ENCODE measurements at places on chromosomes 11 and 22.

GRCh38 chr11:78717041-78717440 is 142.4 kb upstream of the NARS2 start:
- DNase-seq: no peak

- no peak for DNase-seq
These were observed 57.6 kb downstream of the REXO2 start for GRCh38 chr11:114496915-114497314.

DNA sequence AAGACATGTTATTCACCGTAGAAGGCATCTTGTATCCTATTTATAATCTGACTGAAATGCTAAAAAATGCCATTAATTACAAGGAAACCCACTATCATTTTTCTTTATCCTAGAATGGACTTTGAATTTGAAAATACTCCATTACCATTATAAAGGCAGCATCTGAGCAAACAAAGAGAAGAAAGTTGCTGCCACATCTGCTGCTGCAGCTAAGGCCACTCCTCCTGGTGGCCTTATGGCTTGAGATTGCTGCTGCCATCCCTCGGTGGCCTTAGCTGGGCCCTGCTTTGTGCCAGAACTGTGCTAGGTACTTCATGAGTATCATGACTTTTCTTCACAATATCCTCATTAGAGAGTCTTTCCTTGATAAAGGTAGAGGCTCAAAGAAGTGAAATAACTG is 1210.1 kb upstream of the TENM4 start:
- no peak for DNase-seq

- peak; percentile 68 for DNase-seq
These were observed 2.2 kb upstream of the NUP160 start for GRCh38 chr11:47850337-47850736.

DNA sequence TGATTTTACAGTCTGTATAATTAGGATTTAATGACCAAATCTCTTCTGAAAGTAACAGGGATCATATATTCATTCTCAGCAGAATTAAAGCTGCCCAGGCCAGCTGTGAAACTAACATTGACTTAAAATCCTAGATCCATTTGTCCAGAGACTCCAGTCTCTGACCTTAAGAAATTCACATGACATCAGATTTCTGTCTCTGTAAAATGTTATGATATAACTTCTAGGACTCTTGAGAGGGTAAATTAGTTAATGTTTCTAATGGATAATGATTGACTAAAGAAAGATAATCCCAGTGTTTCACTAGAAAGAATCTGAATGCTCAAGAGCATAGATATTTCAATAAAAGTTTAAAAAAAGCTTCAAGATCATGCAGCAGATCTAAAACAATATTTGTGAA is 6.3 kb downstream of the NOX4 start:
- no peak for DNase-seq

DNA sequence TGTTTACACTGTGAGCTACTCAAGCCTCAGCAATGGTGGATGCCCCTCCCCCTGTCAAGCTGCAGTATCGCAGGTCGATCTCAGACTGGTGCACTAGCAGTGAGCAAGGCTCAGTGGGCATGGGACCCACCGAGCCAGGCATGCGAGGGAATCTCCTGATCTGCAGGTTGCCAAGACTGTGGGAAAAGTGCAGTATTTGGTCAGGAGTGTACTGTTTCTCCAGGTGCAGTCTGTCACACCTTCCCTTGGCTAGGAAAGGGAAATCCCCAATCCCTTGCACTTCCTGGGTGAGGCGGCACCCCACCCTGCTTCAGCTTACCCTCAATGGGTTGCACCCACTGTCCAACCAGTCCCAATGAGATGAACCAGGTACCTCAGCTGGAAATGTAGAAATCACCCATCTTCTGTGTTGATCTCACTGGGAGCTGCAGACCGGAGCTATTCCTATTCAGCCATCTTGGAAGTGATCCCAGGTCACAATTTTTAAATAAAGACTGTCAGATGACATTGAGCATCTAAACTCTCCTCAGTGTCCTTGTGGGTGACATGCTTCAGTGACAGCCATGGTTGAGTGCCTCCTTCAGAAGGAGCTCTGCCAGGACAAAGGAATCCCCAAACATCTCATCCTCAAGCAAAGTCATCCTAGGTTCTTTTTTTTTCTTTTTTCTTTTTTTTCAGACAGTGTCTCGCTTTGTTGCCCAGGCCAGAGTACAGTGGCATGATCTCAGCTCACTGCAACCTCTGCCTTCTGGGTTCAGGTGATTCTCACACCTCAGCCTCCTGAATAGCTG is 10.8 kb downstream of the SLC22A24 start:
- DNase-seq: no peak

- no peak for DNase-seq
These were observed 354.6 kb upstream of the DDI1 start for GRCh38 chr11:103681855-103682254.

GRCh38 chr11:93663021-93663420 is 1.5 kb downstream of the CEP295 start:
- DNase-seq: no peak

- DNase-seq: no peak
These were observed 76.8 kb upstream of the VPREB1 start for GRCh38 chr22:22167791-22168189.

GRCh38 chr22:49786976-49787706 is 40.5 kb downstream of the BRD1 start:
- no peak for DNase-seq

DNA sequence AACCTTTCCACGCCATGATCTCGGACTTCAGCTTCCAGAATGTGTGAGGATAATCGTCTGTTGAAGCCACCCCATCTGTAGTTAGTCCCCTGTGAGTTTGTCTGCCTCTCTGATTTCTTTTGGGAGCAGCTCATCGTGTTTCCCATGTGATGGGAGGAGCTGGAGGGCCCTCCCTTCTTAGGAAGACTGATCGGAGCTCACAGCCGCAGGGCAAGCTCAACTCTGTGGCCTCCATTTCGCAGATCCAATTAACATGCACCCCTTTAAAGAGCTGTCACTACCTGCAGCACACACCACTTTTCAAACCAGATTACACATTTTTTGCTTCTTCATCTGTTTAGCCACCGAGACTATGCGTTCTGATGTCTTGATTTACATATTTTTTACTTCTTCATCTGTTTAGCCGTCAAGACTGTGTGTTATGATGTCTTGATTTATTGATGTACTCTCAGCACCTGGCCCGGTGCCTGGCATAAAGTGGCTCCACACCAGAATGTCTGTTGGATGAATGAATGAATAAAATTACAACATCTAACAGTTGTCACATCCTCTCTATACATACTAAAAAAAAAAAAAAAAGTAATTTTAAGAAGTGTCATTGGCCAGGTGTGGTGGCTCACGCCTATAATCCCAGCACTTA is 14.9 kb upstream of the PPFIA1 start:
- DNase-seq: no peak

- DNase-seq: no peak
These were observed 32.4 kb upstream of the ETS1 start for GRCh38 chr11:128619540-128620308.

- peak; percentile 33 for DNase-seq
These were observed 802 bp downstream of the ATG2A start for GRCh38 chr11:64916040-64916774.

Measured in Kasumi-1 (cell line).